Stimulated activated CD4-positive, alpha-beta T cell treated with anti-CD3 and anti-CD28 coated beads, Interleukin-12 subunit alpha, Interleukin-12 subunit beta, amount 100 ng/mL, for 48 hours (primary cell): ENCODE measurements at places on chromosomes 1 and 21.

DNA sequence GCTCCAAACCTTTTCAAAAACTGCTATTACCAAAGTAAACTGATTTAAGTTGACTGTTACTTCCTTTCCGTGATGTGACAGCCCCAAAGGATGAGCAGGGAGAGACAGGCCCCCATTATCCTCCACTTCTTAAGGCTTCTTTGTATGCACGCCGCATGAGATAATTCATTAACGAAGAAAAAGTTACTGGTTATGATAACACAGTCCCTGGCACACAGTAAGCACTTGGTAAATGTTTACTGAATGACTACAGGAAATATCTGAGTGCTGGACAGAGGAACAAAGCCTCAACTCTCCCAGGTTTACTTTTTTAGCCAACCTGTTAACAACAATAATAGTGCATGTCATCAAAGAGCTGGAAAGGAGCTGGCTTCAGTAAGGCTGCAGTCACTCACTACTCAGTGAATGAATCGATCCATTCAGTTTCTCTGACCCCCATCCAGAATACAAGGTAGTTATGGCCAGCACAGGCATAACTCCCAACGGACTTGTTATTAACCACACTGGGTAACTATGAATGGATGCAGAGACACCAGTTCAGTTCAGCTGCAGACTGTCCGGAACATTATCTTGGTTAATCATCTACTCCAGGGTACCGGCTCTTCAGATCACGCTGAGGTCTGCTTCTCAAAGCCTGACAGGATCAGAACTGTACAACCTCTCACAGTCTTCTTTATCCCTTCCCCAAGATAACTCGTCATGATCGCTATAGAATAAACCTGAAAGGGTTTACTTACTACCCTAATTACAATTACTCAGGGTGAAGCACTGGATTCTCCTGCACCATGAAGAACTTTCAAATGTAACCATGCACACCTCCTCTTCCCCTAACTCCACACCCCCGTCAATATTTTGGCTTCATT, 58.3 kb downstream of the TGFBR3 start:
- no peak for DNase-seq

- no peak for DNase-seq
These were observed 77.6 kb downstream of the EPHB2 start for GRCh38 chr1:22788254-22788661.

- no peak for DNase-seq
These were observed 128.9 kb upstream of the ATP1B1 start for GRCh38 chr1:168977618-168978017.

GRCh38 chr1:228139931-228140723, at the start of gene GUK1:
TSS of gene GUK1 (plus strand) at chr1:228140279. CDS start at chr1:228140303, 24 bp downstream.
- peak; percentile 100 for DNase-seq

DNA sequence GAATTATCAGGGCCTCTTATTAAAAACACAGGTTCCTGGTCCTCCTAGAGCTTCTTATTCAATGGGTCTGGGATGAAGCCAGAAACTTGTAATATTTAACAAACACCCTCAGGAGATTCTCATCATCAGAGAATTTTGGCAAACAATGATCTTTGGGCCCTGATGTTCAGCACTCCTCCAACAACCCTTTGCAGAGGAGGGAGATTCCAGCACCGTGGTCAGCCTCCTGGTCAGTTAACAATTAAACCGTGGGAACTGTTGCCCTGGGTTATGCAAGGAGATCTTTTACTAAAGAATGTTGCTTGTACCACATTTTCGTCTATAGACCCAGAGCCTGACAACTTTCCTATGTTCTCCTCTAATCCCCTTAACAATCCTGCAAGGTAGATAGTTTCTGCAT, 294.4 kb downstream of the PLPP3 start:
- DNase-seq, result no peak

DNA sequence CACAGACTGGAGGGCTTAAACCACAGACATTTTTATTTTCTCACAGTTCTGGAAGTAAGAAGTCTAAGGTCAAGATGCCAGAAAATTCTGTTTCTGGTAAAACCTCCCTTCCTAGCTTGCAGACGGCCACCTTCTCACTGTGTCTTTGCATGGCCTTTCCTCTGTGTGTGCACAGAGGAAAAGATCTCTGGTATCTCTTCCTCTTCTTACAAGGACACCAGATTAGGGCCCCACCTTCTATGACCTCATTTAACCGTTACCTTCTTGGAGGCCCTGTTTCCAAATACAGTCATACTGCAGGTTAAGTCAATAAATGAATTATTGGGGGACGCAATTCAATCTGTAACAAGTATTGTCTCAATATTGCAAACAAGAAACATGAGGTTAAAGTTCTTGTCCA, 63.0 kb upstream of the PRDX6 start:
- DNase-seq, result no peak

- no peak for DNase-seq
These were observed 72.4 kb downstream of the FH start for GRCh38 chr1:241447031-241447644.

GRCh38 chr1:110164725-110165350, 14.5 kb downstream of the SLC6A17 start:
- no peak for DNase-seq

GRCh38 chr1:229945795-229946194, 121.2 kb upstream of the GALNT2 start:
- DNase-seq, result no peak

DNA sequence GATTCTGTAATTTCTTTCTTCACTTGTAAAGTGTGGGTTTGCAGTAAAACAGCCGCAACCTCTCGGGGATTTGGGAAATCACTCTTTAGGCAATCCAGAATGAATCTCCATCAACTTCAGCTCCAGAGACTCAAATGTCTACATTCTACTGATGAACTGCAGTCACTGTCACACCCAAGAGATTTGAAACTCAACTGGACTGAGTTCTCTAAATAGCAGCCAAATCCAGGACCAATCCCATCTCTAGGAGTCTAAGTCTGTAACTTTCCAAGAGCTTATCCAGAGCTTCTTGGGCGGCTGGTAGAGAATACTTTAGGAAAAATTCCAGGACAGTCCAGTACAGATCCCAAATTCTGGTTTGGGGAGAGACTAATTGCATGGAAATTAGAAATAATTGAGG, 62.9 kb downstream of the ADAMTS1 start:
- no peak for DNase-seq

GRCh38 chr1:55323760-55324159, 108.6 kb upstream of the USP24 start:
- DNase-seq, result no peak

DNA sequence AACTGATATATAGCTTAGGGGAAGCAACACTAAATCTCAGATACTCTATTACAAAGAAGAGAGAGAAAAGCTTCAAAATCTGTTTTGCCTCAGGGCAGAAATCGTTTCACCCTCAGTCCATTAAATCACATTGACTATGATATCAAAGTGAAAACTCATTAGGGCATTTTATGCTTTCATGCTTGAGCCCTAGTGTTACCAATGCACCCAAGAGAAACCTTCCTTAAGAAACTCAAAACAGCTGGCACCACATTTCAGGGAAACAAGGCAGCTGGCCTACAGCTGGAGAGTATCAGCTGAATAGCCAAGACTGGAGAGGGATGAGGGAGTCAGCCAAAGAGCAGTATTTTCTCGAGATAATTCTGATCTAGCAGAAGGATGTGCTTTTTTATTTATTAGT, 14.9 kb downstream of the COLGALT2 start:
- DNase-seq, result no peak

- DNase-seq, result no peak
These were observed 221.7 kb downstream of the NEGR1 start for GRCh38 chr1:72060466-72061245.

DNA sequence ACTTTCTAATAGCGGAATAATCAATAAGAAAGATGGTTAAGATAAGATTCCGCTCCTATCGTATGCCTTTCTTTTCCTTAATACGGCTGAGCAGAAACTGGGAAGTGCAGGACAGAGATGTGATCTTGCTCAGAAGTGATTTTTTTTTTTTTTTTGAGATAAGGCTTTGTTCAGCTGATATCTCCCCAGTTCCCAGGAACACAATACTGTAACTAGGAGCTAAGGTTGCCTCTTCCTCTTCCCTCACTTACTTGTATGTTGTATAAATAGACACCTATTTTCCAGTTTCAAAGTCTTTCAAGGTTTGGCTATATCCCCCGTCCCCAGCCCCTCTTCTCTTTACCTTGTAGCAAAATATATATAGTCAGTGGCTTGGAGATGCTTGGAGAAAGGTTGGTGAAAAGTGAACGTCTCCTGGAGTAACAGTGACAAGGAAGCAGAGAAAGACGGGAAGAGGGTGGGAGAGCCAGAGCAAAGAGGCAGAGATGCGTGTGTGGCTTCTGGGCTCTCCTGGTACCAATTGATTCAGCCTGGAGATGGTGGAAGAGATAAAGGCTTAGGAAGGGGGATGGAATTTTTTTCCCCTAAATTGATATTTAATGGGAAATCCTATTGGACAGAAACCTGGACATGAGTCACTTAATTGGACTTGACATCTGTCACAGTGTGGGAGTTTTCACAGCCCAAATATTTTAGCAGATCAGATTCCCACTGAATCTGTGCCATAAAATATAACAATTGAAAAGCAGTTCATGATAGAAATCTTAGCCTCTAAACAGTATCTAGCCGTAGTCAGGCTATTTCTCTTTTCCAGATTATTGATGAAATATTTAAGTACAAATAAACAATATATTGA, at the start of gene NHLH2:
TSS of gene NHLH2 (minus strand) at position 522 of the 856 bp plus-strand sequence. CDS start 2,754 bp downstream, outside the sequence.
- no peak for DNase-seq

GRCh38 chr1:86335916-86336315, 60.2 kb downstream of the ODF2L start:
- no peak for DNase-seq

GRCh38 chr1:78483903-78484302, 6.9 kb upstream of the PTGFR start:
- no peak for DNase-seq

DNA sequence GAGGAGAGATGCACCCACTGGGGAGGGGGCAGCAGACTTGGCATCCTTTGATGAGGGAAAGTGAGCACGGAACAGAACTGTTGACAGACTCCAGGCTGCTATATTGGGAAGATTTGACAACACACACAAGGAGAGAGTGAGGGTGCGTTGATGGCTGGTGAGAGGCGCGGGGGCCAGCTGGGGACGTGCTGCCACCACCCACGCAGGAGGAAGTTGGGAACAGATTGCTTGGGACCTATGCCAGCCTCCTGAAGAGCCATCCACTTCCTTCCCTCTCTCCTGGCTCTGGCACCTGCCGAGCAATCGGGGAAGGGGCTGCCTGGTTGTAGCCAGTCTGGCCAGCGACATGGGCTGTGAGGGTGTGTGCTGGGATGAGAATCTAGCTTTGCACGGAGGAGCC, 223.7 kb upstream of the CSF3R start:
- DNase-seq, result no peak

- no peak for DNase-seq
These were observed 198.6 kb upstream of the CAMK1G start for GRCh38 chr1:209384710-209385550.

GRCh38 chr1:17567582-17567981, 28.1 kb downstream of the ARHGEF10L start:
- no peak for DNase-seq

GRCh38 chr1:187383366-187383765, 554.6 kb downstream of the PLA2G4A start:
- DNase-seq, result no peak

DNA sequence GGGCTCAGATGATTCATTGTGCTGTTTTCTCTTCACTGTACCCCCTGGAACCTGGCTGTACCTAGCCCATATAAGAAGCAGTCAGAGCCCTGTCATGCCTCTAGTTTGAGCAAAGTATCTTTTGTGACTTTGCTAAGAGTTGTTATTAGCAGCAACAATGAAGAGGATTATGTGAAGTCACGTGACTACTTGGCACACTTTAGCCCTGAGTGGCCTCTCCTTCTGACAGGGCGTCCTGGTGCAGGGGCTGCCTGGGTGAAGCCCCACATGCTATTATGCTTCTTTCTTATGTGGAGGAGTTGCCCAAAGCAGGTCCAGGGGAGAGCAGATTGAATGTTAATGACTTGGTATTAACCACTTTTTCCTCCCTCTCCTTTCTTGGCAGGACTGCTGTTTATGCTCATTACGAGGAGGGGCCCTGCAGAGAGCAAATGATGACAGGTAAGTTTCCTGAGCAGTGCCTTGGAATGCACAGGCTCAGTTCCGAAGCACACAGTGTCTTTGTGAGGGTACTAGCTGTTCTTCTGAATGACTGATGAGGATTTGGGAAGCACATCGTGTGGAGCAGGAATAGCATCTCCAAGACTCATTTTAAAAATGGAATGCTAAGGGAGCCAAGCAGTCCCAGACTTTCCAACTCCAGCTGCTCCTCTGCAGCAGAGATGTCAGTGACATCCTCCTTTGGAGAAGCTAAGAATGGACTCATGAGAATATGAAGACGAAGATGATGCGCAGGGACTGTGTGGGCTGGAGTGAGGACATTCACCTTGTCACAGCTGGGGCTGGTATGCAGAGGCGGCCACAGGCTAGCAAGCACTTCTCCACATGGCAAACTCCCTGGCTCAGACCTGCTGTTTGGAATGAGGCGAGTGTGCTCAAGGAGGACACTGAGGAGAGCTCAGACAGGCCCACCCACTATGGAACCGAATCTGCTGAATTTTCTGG, 15.2 kb upstream of the ST3GAL3 start:
- no peak for DNase-seq

- DNase-seq, result no peak
These were observed 572 bp downstream of the FUCA1 start for GRCh38 chr1:23867542-23867894.
